ENCODE measurements at places on chromosomes 4 and X.

GRCh38 chrX:44017676-44018075 lies 44.5 kb upstream of the NDP start:
- DNase-seq = no peak

- no peak for DNase-seq
These were observed at the start of gene SLC49A3 for GRCh38 chr4:688854-689681. Gene SLC49A3 (minus strand): TSS chr4:689151. CDS start chr4:689127, 24 bp downstream.

DNA sequence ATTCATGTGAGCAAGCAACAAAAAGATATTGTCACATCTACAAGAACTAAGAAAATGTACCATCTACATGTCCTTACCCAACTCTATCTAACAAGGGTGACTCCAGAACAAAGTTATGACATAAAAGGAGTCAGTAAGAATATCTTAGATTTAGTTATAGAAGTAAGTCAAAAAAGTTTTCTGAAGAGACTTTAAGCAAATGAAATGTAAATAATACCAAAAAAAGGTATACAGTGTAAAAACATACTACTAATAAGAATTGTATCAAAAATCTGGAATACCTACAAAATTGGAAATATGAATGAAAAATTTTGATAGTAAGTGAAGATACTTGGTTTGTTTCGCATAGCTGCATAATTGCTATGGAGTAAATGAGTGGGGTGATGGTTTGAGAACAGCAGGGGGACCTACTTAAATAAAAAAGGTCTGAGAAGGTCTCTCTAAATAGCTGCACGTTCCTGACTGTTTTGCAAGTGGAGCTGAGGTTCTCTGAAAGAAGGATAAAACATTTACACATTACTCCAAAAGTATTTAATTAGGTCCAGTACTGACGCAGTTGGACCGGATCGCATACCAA lies 51.0 kb upstream of the ENPP6 start:
- DNase-seq = no peak

GRCh38 chrX:65671966-65672365 lies 4.5 kb downstream of the MSN start:
- peak; percentile 34 for DNase-seq

- DNase-seq = no peak
These were observed 964.4 kb downstream of the RPA4 start for GRCh38 chrX:97847885-97848679.

Data from fibroblast of skin of right biceps (primary cell).